ENCODE measurements at places on chromosomes 5 and 9.

- DNase-seq = no peak
These were observed 2.0 kb downstream of the DENND1A start for GRCh38 chr9:123927625-123928532.

GRCh38 chr9:32716955-32717543 is 66.3 kb upstream of the TMEM215 start:
- no peak for DNase-seq

GRCh38 chr5:153402550-153402949 is 87.9 kb upstream of the GRIA1 start:
- no peak for DNase-seq

DNA sequence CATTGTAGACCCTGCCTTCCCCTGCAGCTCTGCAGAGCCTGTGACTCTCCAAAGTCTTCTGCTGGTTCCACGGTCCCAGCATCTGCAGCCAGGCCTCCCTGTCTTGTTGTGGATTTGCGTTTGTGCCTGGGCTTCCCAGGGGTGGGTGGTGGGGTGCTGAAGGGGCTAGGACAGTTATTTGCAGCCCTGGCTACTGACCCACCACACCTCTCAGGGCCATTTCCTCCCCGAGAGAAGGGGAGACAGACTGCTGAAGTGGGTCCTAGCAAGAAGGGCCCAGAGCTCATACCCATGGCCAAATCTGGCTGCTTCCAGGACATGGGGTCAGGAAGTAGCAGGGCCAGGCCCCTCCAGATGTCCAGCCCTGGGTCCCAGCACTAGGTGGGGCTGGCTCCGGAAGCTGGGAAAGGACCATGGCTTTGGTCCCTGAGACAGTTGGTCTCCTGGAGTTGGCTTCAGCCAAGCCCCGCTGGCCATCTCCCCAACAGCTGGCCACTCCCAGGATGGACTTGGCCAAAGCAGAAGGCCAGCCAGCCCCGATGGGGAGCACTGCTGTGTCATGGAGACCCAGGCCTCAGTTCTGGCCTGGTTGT is 26.3 kb downstream of the GSN start:
- DNase-seq = no peak

GRCh38 chr5:34522599-34523386 is 133.3 kb upstream of the RAI14 start:
- peak; percentile 9 for DNase-seq

- DNase-seq = no peak
These were observed 569.0 kb downstream of the TAF11L14 start for GRCh38 chr5:18203296-18203695.

DNA sequence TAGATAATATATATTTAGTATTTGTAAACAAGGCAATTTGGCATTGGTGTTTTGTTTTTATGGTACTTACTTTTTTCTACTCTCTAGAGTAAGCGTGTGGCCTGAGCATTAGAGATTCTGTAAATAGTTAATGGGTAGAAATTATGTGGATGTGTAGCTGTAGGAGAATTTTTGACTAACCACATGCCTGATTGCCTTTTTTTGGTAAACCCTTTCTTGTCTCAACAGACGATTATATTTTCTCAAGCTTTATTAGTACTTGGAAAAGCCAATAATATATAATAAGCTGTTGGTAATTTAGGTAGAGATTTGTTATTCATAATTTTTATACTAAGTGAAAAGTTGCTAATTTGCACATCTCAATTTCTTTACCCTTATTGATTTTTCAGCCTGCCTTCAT is 76.8 kb downstream of the FCHO2 start:
- DNase-seq = no peak

- DNase-seq = no peak
These were observed 31.5 kb upstream of the SEMA4D start for GRCh38 chr9:89529243-89530035.

DNA sequence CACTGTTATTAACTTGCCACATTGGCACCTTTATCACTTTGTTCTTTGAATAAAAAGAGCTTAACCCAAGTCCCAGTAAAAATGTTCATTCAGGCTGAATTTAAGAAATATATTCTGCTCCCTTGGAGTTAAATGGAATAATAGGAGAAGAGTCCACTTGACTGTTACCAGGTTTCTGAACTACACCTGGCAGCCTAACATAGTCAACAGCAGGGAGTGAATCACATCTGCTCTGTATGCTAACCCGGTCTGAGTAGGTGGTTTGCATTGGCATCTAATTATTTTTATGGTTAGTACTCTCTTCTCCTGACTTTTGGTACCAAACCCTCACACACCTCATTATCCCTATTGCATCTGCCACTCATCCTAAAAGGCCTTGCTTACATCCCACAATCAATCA is 86.7 kb downstream of the STK32A start:
- DNase-seq = no peak

GRCh38 chr5:93327605-93328004 is 253.4 kb downstream of the NR2F1-AS1 start:
- DNase-seq = no peak

- no peak for DNase-seq
These were observed 42.6 kb downstream of the LARP1 start for GRCh38 chr5:154797762-154798161.

All from activated naive CD4-positive, alpha-beta T cell (primary cell).